Cortex of kidney (tissue), 1 donor: ENCODE measurements at places on chromosomes 12 and 14.

GRCh38 chr12:21546716-21547115, 20.6 kb downstream of the SPX start:
- DNase-seq, result no peak

DNA sequence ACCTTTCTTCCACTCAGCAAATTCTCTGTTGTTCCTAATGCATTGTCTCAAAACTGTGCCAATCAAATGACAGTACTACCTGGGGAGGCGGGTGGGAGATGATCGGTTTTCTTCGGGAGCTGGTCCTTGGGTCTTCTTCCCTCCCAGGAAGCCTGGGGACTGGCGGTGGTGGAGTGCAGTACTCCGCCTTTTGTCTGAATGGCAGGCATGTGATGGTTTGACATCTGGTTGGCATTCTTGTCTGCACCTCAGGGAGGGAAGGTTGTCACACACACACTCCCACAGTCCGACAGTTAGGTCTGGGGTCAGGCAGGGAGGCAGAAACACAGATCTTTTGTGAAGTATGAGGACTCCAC, 114.8 kb downstream of the SNAPC1 start:
- no peak for DNase-seq

- DNase-seq, result no peak
These were observed 12.6 kb downstream of the DHRS1 start for GRCh38 chr14:24286996-24287395.

DNA sequence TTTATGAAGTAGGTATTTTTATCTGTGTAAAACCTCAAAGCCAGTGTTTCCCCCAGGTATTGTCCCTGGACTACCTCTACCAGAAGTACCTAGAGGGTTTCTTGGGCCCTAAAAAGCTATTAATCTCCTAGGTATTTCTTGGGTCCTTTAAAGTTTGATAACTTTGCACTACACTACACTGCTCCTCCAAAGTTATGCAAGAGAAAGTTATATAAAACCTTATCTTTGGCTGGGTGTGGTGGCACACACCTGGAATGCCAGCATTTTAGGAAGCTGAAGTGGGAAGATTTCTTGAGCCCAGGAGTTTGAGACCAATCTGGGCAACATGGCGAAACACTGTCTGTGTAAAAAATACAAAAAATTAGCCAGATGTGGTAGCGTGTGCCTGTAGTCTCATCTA, 34.9 kb downstream of the PTPN21 start:
- no peak for DNase-seq

DNA sequence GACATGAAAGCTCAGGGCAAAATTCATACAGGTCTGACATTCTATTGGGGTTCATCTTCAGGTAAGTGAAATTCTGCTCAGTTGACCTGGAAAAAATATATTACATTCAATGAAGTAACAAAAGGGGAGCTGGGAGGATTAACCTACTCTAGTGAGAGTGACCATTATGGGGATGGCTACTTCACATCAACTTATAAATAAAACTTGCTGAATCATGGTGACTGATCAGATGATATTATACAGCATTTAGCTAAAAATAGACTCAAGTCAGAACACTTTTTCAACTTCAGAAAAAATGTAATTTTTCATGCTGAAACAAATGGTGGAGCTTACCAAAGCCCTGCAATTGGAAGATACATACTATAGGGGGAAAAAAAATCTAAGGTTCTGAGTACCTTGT, 800.2 kb downstream of the FSCB start:
- no peak for DNase-seq

- DNase-seq, result no peak
These were observed 183 bp upstream of the PRMT8 start for GRCh38 chr12:3490895-3491144.

GRCh38 chr12:44053549-44054127, 217.8 kb downstream of the TMEM117 start:
- no peak for DNase-seq

GRCh38 chr12:47131011-47131410, 51.3 kb upstream of the AMIGO2 start:
- no peak for DNase-seq

DNA sequence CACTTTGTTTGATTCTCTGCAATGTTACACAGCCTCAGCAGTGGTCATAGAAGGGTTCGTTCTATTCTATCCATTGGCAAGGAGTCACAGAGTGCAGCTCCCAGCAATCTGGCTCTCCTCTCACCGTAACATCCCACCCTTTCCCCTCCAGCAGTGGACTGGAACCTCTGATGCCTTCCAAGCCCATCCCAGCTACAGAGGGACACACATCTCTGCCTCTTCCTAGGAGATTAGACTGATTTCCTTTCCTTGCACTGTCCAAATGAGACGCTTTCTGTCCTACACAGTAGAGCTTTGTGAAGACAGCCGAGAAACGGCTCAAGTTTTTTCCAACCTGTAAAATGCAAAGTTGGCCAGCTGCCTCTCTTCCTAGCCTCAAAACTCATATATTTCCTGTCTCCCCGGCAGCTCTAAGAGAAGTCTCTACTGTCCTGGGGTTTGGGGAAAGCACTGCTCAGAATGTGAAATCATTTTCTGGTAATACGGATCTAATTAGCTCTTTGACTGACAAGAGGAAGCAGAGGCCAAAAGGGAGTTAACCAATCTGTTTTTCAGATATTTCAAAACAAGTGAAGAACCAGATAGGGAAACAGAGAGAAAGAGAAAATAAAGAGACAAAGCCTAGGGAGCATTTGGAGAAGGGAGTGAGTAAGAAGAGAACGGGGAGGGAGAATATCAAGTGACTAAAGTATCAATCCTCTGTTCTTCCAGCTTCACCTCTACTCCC, 516 bp downstream of the NINJ2 start:
- DNase-seq, result no peak

DNA sequence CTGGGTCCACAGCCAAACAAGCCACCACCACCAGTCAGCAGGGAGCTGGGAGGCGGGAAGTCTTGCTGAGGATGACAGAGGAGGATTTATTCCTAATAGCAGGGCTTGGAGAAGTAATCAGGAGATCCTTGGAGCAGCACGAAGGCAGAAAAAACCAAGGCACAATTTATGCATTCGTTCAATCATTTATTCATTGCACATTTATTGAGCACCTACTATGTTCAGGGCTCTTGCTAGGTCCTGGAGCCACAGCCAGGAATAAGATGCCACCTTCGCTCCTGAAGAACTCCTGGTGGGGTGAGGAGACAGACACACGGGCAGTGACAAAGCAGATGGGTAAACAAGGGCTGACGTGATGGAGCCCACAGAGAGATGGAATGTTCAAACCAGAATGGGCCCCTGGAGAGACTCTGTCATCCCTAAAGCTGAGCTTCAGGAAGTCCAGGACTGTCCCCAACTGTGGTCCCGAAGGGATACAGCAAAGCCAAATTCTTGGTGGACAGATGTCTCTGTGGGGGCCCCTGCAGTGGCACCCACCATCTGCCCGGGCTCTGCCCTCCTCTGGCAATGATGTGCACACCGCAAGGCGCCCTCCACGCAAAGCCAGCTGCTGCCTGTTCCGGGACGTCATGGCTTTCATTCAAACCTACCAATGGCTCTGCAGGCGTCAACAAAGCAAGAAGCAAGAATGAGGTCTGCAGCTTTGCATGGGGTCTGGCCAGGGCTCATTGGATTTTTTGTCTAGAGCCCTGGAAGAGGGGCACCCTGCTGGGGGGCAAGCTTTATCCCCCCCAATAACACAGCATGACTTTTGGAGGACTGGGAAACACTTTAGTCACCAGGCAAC, 3.0 kb upstream of the TESC start:
- DNase-seq, result no peak

DNA sequence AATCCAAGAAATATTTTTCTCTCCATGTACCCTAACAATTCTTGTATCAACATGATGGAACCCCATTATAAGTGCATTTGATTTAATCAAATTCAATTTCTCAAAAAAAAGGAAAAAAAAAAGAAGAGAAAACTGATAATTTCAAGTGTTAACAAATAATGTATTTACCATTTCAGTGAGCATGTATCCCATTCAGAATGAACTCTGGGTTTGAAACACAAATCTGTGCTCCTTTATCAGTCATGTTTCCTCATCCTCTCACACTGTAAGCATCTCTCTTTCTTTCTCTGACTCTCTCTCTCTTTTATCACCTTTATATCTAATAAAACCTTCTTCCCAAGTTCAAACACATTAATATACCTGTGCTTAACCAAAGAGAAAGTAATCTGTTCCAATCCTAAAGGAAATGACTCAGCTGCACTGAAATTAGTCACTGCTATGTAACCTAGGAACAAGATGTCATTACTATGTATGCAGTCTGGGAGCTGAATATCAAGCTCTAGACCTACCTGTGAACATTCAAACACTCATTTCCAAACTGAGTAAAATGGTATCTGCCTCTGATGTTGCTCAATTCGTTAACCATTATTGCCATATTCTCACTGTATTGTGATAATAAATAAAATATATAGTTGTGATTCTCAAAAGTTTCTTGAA, 135.0 kb upstream of the LRIG3 start:
- no peak for DNase-seq

GRCh38 chr12:49584591-49584990, 16.6 kb upstream of the MCRS1 start:
- no peak for DNase-seq

GRCh38 chr12:105336411-105336810, 5.9 kb downstream of the C12orf75 start:
- no peak for DNase-seq

DNA sequence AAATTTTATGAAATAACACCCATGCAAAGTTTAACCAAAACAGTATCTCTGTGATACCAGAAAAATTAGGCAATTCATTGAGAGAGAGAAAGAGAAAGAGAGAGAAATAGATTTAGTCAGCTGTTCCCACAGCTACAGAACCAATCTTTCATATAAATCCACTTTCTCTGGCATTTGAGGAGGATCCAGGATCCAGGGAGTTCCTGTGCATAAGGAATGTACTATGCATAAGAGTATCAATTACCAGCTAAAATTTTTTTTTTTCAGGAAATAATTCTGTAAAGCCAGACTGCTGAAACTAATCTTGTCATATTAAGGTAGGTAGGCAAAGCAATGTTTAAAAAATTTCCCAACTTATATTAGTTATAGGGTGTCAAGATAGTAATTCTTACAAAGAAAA, 133.7 kb downstream of the FLRT2 start:
- DNase-seq, result no peak

- no peak for DNase-seq
These were observed 2.0 kb downstream of the SP1 start for GRCh38 chr12:53381731-53382630.

DNA sequence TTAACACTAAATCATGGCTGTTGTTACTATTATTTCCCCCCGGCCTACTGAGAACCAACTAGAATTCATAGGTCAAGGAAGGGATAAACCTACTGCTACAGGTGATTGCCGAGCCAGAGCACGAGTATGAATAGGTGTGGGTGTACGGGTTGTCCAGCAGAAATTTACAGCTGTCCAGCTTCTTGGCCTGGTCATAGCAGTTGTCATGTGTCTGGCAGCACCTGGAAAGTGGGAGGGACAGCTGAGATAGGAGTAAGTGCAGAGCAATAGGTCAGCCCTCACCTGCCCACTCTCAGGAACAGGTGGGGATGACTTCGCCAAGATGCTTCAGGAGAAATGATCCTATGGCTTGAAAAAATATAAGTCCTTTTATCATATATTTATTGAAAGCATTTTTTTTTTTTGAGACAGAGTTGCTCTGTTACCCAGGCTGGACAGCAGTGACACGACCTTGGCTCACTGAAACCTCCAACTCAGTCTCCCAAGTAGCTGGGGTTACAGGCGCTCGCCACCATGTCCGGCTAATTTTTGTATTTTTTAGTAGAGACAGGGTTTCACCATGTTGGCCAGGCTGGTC, 2.6 kb downstream of the PLA2G1B start:
- no peak for DNase-seq

- no peak for DNase-seq
These were observed 5.6 kb upstream of the SERPINA9 start for GRCh38 chr14:94481468-94482131.

DNA sequence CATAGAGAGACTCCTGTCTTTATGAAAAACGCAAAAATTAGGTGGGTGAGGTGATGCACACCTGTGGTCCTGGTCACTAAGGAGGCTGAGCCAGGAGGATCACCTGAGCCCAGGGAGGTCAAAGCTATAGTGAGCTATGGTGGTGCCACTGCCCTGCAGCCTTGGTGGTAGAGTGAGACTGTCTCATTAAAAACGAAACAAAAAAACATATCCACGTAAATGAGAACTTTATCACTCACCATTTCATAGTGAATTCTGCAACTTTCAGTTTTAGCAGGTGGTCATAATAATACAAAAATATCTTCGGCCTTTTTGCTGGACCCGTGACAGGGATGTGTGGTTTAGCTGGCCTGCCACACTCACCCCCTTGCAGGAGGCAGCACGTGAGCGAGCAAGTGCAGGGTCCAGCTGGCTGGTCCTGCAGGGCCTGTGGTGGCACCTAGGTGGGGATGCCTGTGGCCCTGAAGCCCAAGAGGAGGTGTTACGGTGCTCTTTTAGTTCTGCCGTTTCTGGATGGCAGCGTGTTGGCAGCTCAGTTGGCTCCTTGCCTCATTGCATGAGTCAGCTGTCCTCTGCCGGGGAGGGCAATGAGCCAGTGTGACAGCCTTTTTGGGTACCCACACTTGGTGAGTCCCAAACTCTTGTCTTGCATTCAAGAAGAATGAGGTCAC, 1330.7 kb upstream of the TMEM132C start:
- no peak for DNase-seq

DNA sequence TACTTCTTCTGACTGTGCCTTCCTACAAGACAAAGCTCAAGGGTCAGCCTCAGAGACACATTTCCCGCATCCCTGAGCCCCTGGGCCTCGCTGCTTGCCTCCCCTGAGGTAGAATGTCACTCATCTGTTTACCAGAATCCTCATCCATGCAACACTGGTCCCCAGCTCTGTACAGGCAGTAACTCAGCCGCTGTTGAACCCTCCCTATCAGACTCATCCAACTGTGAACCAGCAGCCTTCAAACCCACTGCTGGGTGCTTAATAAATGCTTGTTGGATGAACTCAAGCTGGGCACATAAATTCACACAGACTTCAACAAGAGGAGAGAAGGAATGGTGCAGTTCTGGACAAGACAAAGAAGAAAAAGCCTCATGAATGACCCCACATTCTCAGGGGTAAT, 6.1 kb downstream of the NT5DC3 start:
- DNase-seq, result no peak

- DNase-seq, result no peak
These were observed 65.5 kb downstream of the SVOP start for GRCh38 chr12:108955225-108955835.

- DNase-seq, result no peak
These were observed 75.8 kb upstream of the SOX5 start for GRCh38 chr12:24025153-24025798.

DNA sequence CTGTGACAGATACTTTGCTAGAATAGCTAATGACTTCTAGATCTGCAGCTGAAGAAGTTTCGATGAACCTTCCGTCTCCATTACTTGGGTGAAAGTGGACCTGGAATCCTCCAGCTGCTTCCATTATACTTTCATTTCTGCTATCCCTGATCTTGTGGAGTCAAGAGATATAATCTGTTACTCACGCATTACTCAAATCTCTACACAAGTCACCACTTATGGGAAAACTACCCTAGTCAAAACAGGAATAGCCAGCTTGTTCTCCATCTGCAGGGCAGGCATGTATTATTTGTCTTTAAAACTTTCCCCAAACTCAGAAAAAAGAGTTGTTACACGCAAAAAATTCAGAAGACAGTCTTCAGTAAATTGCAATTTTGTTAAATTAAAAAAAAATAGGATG, 2.8 kb upstream of the KTN1 start:
- DNase-seq, result no peak
